ENCODE measurements at places on chromosomes 5 and 9. TPM values are rescaled to one million over a fixed set of nuclear protein-coding genes. Genes with fewer than 3 reads are reported as not detected.

DNA sequence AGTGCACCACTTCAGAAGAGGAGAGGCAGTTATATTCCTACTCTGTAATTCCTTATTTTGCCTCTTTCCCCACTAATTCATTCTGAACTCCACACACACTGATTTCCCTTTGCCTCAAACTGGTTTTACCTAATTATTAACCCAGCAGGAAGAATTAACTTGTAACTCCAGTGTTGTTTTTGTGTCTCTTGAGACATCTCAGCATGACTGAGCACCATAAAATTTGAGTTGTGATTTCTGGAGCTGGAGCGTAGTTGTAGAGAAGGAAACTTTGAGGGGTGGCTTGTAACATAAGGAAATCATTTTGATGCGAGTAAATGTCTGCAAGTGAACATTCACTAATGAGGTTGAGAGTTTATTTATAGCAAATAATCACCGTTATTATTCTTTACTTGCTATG lies 265.2 kb downstream of the TMEM38B start:
- DNase-seq: peak; percentile 49

DNA sequence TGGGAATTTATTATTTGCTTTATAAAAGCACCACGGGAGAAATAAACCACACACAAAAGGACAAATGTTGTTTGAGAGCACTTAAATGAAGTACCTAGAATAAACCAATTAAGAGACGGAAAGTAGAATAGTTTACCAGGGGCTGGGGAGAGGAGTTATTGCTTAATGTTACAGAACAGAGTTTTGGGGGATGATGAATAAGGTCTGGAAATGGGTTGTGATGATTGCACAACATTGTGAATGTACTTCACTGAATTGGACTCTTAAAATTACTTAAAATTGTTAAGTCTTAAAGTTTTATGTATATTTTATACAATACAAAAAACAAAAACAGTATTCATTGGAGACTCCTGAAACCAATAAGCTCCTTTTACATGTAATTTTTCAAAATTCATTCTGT lies 1.5 kb downstream of the ZBTB43 start:
- no peak for DNase-seq

- no peak for DNase-seq
Measured at GRCh38 chr9:114261026-114261425, 61.9 kb upstream of the ORM1 start.

- DNase-seq: no peak
Measured at GRCh38 chr9:126152622-126153362, 173.8 kb upstream of the MVB12B start.

DNA sequence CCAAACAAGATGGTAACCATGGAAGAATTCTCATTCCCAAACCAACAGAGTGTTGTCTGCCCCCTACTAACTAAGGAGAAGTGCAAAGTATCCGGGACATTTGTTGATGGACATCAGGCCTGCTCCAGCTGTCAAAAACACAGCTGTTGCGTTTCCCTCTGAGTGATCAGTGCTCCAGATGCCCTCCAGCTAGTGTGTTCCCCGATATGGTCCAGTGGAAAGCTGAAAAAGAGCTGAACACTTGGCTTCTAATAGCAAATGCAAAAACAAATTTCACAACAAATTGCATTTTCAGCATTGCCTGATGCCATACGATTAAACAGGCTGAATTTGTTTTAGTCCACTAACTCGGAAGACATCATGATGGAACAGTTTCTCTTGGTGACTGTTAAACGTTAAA lies 1398.7 kb downstream of the PTPRD start:
- no peak for DNase-seq

GRCh38 chr5:75567710-75568109 lies 43.5 kb upstream of the ANKDD1B start:
- DNase-seq: no peak

GRCh38 chr9:100101608-100102007 lies 2.6 kb downstream of the INVS start:
- DNase-seq: no peak

- no peak for DNase-seq
Measured at GRCh38 chr5:135988546-135988945, 33.8 kb upstream of the LECT2 start.

DNA sequence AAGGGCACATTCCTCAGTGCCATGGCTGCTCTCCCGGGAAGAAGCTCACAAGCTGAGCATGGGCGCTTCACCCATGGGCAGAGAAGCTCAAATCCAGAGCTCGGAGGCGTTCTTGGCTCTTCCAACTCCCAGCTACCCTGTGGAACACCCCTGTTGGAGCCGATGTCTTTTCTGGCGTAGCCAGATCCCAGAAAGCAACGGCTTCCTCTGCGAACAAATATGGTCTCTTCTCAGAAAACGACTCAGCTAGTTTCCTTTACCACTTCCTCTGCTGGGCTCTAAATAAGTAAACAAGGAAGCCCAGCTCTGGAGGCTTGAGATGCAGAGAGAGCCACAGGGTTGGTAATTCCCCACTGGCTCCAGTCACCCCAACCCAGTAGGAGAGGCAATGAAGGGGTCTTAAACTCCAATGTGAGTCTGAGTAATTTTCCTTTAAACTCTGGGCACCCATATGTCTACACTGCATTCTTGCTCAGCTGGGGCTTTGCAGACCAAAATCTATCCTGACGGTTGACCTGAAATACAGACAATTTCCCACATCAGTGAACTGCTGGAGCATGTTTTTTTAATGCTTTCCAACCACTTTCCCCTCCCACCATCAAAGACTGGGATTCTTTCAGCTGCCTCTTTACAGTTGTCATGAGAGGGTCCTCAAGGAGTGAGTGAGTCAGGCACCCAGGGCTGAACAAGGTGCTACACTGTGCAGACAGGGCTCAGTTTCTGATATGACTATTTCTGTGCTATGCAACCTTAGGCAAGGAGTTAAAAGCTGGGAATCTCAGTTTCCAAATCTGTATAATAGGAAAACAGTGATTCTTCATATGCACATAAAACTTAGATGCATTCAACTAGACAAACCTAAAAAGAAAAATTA lies at the start of gene LCP2:
TSS of gene LCP2 (minus strand) at position 189 of the 874 bp plus-strand sequence. CDS start at position 23, 166 bp downstream.
- DNase-seq: no peak

DNA sequence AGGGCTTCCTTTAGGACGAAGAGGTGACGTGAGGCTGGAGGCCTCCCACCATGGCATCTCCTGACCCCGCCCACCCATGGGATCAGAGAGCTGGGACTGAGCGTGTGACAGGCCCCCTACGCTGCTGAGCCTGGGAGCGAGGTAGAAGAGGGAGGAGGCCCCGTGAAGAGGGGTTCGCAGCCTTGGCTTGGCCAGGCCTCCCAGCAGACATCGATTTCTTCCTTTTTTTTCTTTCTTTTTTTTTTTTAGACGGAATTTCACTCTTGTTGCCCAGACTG lies 39.5 kb downstream of the PTGES start:
- no peak for DNase-seq

DNA sequence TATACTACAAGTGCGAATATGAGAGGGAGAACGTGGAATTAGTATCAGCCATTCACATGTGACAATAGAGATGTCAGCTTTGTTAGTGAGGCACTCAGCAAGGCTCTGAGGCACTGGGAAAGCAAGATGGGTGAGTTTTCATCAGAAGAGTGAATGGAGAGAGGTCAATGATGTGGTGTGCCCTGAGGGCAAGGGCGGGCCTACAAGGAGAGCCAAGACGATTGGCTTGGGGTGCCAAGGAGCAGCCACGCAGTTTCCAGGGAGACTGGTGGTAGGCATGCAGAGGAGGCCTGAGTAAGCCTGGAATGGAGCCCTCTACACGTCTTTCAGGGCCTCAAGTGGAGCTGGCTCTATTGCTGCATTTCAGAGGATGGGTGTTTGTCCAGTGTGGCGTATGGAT lies 24.7 kb downstream of the BTF3 start:
- no peak for DNase-seq

- no peak for DNase-seq
Measured at GRCh38 chr5:163498886-163499285, 6.5 kb upstream of the MAT2B start.

GRCh38 chr9:22111954-22112247 lies 102.8 kb upstream of the CDKN2B start:
- no peak for DNase-seq

DNA sequence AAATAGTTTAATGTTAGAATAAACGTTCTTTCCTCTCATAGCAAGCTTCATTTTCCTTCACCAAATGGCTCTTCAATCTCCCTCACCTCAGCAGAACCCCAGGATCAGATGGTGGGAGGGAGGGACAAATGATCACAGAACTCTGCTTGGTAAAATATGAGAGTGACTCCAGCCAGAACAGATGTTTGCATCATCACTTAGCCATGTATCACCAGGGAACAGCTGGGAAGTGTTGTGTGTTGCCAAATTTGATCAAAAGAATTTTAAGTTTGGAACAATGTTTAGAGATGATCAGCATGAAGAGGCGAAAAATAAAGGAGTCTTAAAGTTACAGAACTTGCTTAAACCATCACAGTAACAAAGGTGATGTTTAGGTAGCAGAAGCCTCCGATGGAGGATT lies 115.7 kb downstream of the FRMD3 start:
- no peak for DNase-seq

DNA sequence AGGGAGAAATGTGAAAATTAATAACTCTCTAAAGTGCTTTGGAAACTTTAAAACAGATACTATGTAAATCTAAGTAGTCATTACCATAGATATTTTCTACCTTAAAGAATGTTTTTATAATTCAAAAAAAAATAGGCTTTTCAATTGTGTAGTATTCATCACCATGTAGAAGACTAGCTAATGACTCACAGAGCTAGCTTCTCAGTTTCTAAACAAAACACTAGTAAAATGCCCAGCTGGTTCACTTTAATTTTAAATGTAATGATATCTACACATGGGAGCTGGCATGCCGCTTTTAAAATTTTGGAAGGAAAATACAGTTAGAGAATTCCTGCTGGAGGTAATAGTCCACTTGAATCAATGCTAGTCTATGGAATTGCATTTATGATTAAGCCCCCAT lies 509.8 kb downstream of the CSNK1G3 start:
- DNase-seq: no peak

- DNase-seq: no peak
Measured at GRCh38 chr9:16289639-16290038, 580.8 kb downstream of the BNC2 start.

DNA sequence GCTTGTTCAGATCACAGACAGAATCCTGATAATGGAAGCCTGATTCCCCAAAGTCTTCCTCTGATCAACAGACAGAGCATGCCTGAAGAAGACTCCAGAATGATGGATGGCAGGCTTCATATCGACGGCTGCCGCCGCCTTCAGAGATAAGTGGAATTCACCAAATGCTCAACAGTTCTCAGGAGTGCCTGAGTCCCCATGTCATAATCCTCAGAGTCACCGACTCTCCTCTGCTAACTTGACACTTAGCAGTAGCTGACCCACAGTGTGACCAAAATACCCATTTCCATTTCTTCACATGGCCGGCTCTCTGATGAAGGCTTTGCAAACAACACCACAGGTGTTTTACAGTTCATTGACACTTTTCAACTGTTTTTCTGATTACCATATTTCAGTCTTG lies 58.7 kb downstream of the PRDM6 start:
- DNase-seq: no peak

DNA sequence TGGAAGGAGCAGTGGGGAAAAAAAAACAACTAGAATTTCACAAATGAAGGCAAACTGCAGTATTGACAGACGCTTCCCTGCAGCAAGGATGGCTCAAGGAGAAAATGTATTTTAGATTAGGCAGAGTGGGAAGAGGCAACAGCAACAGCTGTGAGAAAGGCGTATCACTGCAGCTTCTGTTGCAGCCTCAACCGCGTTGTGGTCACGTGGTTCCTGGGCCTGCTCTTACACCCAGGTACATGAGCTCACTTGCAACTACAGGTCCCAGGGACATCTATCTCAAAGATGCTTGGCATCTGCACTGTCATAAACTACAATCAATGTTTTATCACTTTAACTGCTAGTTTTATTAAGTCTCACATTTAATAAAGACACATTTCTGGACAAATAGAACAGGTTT lies 36.0 kb upstream of the GOLM1 start:
- no peak for DNase-seq

- no peak for DNase-seq
Measured at GRCh38 chr5:25862276-25862675, 1176.1 kb downstream of the CDH9 start.

DNA sequence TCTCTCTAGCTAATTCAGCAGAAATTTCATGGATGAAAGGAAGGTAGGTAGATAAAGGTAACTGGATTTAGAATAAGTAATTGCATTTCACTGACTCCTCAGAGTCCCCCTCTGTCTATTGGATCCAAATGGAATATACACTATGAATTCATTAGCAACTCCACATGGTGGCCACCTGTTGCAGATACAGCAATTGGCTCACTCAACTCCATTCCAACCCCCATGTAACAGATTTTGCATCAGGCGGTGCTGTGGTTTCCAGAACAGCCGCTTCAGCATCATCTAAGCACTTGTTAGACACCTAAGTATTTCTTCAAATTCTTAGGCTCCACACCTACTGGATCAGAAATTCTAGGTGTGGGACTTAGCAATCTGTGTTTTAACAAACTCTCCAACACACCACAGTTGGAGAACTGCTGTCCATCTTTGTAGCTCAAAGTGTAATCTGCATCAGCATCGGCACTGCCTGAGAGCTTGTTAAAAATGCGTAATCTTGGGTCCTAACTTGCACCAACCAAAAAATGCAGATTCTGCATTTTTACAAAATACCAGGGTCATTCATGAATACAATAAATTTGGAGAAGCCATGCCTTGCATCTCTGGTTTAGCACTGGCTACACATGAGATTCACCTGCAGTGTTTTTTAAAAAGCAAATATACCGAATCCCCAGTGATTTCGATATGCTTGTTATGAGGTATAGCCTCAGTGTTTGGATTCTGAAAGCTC lies 413.8 kb upstream of the CD180 start:
- no peak for DNase-seq

- no peak for DNase-seq
Measured at GRCh38 chr5:170403675-170404074, 14.5 kb upstream of the KCNMB1 start.

- no peak for DNase-seq
Measured at GRCh38 chr5:138837160-138837559, 38.0 kb downstream of the LRRTM2 start.

LAMC3 gene
- polyA plus RNA-seq: 31.2 TPM

JAKMIP2 gene
- 3.6 TPM for polyA plus RNA-seq

OR1Q1 gene
- not detected for polyA plus RNA-seq

PLEKHG4B gene
- 11.7 TPM for polyA plus RNA-seq

HAVCR1 gene
- 2.4 TPM for polyA plus RNA-seq

SLC25A2 gene
- polyA plus RNA-seq: not detected

TMEM174 gene
- 16.0 TPM for polyA plus RNA-seq

SHISAL2B gene
- 0.14 TPM for polyA plus RNA-seq

AQP7 gene
- 22.4 TPM for polyA plus RNA-seq

CA9 gene
- 0.60 TPM for polyA plus RNA-seq

TPPP gene
- 4.5 TPM for polyA plus RNA-seq

BNC2 gene
- 11.0 TPM for polyA plus RNA-seq

OLFML2A gene
- polyA plus RNA-seq: 24.9 TPM

PCDHGB6 gene
- polyA plus RNA-seq: 8.0 TPM

Data from right renal pelvis (tissue), 4 donors.